Mesenteric fat pad (tissue), 1 donor: ENCODE measurements at places on chromosomes 7 and 10.

- DNase-seq, result no peak
Measured at GRCh38 chr10:112713411-112713810, 236.6 kb upstream of the TCF7L2 start.

DNA sequence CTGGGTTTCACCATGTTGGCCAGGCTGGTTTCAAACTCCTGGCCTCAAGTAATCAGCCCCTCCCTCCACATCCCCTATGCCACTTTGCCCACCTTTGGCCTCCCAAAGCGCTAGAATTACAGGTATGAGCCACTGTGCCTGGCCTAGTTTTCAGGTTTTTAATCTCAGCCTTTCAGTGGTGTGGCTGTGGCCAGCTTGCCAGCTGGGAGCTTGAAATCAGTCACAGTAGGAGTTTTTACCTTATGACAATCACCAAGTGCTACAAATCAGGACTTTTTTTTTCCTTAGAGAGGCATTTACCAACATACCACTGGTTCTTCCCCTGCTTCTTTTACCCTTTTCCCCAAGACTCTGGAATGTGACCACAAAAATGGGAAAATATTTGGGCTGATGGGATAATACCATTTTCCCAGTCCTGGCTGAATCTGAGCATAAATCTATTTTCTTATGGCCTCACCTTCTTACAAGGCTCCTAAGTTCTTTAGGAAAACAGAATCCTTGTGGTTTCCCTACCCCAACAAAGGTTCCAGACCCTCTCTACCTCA lies 6.2 kb downstream of the STEAP4 start:
- no peak for DNase-seq

GRCh38 chr10:36888925-36889573 lies 236.3 kb upstream of the ANKRD30A start:
- no peak for DNase-seq

DNA sequence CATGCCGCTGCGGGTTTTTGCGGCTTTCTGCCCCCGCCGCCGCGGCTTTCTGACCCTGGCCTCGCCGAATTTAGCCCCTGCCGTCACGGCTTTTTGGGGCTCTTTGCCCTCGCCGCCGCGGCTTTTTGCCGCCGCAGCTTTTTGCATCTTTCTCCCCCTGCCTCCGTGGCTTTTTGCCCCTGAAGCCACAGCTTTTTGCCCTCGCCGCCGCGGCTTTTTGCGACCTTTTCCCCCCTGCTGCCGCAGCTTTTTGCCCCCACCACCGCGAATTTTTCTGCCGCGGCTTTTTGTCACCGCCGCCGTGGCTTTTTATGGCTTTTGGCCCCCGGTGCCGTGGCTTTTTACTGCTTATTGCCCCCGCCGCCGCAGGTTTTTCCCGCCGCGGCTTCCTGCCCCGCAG lies 636.5 kb downstream of the ZNF716 start:
- no peak for DNase-seq

- DNase-seq, result no peak
Measured at GRCh38 chr7:86951895-86952294, 107.6 kb downstream of the ELAPOR2 start.

GRCh38 chr10:96665306-96665705 lies 55.0 kb downstream of the PIK3AP1 start:
- no peak for DNase-seq

GRCh38 chr7:28778786-28779185 lies 179.3 kb downstream of the TRIL start:
- no peak for DNase-seq

GRCh38 chr7:120842121-120842621 lies 15.8 kb downstream of the TSPAN12 start:
- DNase-seq, result no peak

GRCh38 chr10:125035136-125035535 lies 93.2 kb downstream of the ZRANB1 start:
- no peak for DNase-seq

DNA sequence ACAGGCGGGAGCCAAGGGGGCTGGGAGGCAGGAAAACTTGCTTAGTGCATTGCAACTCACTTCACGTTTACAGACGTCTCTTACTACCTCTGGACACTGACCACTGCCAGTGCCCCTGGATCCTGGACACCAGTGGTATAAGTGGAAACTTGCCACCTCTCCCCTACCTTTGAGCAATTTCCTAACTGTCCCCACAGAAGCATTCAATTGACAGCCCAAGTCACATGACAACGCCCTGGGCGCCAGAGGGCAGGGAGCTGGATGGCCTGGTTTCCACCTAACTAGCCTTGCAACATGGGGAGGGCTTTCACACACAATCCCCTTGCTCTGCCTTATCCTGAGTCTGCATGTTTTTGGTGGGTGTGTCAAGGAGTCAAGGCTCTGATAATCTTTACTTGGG lies 113.8 kb downstream of the DYNC2I1 start:
- DNase-seq, result no peak

- DNase-seq, result no peak
Measured at GRCh38 chr7:40937879-40938278, 765.0 kb downstream of the INHBA start.
